Stimulated activated naive CD4-positive, alpha-beta T cell treated with Interleukin-2 at 50 U/mL for 16 hours (primary cell): ENCODE measurements at places on chromosomes 5 and 9.

GRCh38 chr5:8714861-8715260 is 831.0 kb downstream of the SEMA5A start:
- no peak for DNase-seq

GRCh38 chr5:180034564-180034963 is 37.0 kb downstream of the RNF130 start:
- DNase-seq, result no peak

DNA sequence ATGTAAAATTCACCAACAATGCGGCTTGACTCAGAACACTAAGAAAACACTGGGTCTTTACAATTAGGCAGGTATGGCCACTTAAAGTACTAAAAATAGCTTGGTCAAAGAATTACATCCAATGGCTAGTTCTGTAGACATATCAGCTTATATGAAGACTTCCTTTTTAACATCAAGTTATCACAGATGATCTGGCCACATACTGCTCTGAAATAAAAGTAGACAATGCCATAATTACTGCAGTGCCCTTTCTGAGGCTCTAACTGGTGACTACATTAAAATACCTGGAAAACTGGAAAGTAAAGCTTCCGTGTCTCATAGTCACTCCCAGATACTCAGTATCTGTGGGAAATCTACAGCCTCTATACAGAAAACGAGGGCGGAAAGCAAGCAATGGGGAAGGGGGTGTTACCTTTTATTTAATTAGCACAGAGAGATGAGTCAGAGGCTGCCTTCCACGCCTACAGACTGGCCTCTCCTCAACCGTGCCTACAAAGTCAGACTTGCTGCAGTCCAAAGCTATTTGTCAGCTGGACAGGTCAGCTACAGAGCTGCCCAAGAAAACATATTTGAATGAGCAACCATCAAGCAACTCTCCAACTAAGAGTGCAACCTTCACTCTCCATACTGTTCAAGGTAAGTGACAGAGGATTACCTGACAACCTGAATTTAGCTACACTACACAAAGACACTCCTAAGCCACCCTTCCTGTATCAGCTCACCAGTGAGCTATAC is 8.7 kb downstream of the SERINC5 start:
- peak; percentile 40 for DNase-seq

- DNase-seq, result no peak
Measured at GRCh38 chr5:76565009-76565408, 58.2 kb downstream of the F2RL2 start.

DNA sequence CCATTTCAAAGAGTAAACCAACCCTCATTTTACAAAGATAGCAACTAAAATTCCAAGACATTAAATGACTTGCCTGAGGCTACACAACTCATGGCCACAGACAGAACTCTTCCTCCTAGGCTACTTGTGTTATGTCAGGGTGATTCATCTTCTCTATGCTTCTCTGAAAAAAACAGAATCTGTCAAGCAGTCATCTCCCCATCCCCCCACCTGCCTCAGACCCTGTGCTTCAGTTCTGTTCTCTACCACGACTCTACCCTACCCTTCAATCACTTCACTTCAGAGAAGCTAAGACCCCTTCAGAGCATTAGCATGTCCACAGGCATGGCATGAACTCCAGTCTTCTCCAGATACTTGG is 277.7 kb upstream of the PTGER4 start:
- peak; percentile 38 for DNase-seq

DNA sequence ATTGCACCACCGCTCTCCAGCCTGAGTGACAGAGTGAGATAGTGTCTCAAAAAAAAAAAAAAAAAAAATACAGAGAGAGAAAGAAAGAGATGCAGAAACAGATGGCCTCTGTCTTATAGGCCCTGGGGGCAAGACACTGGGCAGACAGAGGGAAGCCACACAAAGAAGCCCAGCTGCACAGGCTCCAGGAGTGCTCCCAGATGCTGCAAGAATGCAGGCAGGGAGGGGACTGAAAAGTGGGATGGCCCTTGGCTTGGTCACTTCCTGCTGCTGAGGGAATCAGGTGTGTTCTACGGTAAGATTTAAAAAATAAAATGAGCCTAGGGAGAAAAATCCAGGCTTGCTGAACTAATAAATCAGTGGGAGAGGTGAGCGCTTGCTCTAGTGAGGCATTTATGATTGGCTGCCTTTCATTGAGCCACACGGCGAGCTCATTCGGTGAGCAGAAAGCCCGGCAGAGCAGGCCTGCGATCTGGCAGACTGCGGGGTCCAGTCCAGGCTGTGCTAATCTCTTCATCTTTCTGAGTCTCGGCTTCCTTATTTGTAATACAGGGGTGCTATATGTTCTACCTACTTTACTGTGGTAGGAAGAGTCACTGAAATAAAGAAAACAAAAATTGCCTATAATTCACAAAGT is 80.6 kb downstream of the RAD23B start:
- DNase-seq, result no peak

GRCh38 chr5:892394-893136 is at the start of the genes BRD9 and TRIP13:
Gene BRD9, minus strand, starts transcription at chr5:892801. Its CDS starts 144 bp downstream, at chr5:892657.
Gene TRIP13, plus strand, starts transcription at chr5:892884. Its CDS starts 115 bp downstream, at chr5:892999.
- DNase-seq, result peak; percentile 82

DNA sequence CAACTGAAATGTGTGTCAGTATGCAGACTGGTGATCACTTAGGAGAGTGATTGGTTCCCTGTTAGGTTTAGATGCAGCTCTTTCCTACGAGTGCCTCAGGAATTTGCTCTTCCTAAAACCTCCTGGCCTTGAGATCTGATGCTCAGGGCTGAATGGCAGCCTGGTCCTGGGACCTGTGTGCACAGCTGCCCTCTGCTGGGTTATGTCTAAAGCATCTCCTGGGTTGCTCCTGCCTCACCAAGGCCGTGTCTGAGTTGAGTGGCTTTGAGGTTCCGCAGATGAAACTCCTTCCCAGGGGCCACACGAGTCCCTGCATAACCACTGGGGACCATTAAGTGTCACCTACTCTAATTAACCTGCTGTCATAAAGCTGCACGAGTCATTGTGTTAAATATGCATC is 59.5 kb downstream of the MVB12B start:
- DNase-seq, result no peak

DNA sequence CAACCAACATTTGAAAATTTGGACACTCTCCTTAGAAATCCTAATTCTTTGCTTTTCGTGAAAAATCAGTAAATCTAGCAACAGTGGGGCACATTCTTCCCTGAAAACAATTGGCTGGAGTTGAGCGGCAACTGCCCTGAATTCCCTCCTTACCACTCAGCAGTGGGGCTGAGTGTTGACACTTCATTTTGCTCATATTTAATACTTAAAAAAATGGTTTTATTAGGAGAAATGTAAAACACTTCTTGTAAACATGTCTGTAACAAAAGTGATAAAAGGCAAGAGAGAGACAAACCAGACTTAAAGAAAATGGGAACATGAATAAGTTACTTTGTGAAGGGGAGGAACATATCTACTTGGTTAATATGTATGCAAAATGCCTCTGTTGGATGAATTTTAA is 193.5 kb downstream of the CNTLN start:
- no peak for DNase-seq

GRCh38 chr5:81021486-81021885 is 61.3 kb downstream of the RASGRF2 start:
- no peak for DNase-seq

DNA sequence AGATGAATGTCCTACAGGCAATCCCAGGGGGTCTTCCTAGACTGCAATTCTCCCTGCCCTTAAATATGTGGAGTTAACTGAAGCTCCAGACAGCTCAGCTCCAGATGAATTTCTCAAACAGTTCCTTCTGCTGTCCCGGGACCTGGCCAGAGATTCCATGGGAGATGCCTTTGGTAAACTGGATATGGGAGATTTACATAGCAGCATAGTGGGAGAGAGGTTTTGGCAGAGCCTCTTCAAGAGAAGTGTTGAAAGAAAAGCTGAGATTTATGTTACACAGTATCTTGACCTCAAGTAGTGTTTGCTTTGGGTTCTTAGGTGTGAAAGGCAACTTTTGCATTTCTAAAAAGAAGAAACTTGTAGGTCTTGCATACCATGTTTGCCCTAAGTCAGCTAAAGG is 364.9 kb downstream of the ARRDC3 start:
- DNase-seq, result no peak

GRCh38 chr5:76583163-76584047 is 39.8 kb downstream of the F2RL2 start:
- no peak for DNase-seq

DNA sequence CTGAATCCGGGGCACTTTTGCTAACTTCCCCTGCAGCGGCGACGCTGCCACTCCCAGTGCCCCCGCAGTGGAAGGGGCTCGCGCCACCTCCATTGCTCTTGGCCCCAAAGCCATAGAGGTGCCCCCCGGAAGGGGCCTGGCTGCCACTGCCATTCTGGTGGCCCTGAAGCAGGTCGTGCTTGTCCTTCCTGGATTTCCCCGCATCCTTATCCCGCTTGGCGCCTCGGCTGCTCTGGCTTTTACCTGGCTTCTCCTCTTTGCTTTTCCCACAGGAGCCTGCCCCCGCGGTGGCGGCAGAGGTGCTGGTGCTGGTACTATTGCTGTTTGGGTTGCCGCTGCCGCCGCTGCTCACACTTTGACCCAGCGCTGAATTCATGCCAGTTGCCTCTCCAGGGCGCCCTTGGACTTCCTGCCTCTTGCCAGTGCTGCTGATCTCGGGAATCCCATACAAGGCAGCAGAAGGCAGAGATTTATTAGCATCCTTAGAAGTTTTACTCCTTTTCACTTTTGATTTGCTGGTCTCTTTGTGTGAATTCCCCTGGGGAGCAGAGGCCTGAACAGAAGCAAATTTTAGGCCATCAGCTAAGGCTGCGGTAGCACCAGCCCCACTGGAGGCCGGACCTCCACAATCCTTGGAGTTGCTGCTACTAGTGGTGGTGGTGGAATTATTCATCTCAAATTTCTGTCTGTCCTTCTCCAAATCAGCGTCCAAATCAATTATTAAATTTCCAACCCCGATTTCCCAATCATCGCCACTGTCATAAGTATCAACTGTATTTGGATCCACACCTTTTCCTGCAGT is 2.1 kb downstream of the ZNF608 start:
- DNase-seq, result no peak

DNA sequence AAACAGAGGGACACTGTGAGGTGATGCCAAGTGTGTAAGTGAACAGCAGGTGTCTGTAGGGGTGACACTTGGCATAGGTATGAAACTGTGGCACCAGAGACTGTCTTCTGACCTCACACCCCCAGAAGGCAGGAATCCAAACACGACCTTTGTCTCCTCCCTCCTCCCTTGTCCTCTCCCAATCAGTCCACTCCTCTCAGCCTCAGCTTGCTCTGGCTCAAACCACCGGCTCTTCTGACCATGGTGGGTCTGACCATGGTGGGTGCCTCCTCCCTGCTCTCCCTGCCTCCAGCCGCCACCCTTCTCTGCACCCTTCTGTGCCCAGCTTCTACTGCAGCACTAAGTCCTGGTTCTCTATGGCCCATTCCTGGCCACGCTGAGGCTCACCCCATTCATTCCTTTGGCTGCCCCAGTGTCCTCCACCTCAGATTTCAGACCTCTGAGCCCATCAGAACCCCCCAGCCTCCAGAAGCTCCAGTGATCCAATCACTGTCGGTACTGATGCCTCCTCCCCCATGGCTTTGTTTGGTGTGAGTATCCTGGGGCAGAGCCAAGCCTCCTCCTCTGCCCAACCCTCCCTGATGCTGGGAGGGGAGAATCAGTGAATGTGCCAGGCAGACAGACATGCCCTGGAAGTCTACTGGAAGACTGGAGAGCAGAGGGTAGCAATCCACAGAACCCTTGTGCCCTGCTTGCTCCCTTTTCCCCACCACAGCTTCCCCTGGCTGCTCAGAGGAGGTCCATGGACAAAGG is 1.7 kb upstream of the ARID3C start:
- no peak for DNase-seq

DNA sequence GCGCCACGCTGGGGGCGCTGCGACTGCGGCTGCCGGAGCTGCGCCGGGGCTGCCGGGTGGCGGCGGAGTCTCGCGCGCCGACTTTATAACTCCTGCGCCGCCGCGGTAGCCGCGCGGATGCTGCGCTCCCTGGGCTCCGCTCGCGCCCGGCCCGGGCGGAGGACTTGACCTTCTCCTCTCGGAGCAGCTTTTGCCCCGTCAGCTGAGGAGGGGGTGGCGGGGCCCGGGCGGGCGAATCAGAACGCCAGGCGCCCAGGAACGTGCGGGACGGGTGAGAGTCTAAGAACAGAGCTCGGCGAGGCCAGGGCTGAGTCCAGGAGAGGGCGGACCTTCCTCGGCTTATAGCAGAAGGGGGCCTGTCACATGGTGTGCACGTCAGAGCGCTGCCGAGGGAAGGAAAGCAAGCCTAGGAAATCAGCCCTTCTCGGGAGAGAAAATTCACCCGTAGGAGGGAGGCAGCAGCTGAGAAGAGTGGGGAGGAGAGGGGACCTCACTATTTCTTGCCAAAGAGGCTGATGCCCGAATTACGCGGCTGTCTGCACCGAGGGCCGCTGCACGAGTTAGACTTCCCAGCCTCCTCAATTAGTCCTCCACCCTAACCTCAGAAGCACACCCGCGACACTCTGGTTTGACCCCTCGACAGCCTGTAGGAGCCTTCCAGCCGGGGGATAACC is at the start of gene FOXD1:
TSS of gene FOXD1 (minus strand) at position 315 of the 674 bp plus-strand sequence. CDS start 415 bp downstream, outside the sequence.
- DNase-seq, result peak; percentile 15

- no peak for DNase-seq
Measured at GRCh38 chr5:137399911-137400310, 99.2 kb downstream of the SPOCK1 start.

- no peak for DNase-seq
Measured at GRCh38 chr5:109610581-109610980, 79.1 kb upstream of the MAN2A1 start.

DNA sequence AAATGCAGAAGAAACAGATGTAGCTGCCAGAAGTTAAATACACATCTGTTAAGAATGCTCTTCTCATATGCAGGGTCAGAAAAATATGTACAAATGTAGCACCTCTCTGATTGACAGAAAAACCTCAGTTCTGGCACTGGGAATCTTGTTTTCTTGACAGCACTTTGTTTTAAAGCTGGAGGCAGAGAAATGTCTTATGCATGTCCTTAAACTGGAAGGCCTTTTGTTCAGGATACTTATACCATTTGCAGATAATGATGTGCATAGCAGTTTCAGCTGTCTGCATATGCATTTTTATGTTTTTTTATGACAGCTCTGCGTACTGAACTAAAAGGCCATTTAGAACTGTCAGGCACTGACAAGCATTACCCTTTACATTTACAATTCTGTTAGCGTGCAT is 567.9 kb downstream of the EBF1 start:
- DNase-seq, result no peak

DNA sequence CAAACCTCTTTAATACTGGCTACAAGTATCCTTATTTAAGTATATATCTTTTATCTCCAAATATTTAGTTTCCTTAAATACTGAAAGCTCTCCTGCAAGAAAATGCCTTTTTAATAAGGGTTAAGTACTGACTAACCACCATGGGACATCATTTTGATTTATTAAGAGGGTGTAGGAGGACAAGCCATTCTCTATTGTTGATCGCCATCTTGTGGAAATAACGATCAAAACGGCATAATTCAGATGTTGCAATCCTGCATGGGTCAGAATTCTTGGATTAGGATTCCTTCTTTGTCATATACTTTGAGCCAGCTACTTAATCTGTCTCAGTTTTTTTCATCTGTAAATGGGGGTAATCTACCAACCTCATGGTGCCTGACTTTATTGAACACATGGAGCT is 28.7 kb upstream of the C5orf46 start:
- no peak for DNase-seq

DNA sequence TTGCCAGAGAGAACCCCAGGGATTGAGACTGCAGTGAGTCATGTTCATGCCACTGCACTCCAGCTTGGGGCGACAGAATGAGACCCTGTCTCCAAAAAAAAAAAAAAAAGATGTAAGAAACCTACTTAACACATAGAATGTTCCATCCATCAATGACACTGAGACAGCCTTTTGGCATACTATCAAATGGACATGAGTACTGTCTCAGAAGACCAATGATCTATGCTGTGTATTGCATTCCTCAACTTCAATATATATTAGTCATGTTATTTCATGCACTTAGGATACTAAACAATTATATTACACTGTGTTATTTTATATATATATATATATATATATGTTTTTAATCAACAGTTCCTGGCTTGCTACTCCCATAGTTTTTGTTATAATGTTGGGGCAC is 57.1 kb upstream of the ANKH start:
- DNase-seq, result no peak
